Epithelial cell of prostate (primary cell): ENCODE measurements at places on chromosomes 7 and 10.

- no peak for DNase-seq
Measured at GRCh38 chr10:91022390-91022789, 101.5 kb upstream of the ANKRD1 start.

DNA sequence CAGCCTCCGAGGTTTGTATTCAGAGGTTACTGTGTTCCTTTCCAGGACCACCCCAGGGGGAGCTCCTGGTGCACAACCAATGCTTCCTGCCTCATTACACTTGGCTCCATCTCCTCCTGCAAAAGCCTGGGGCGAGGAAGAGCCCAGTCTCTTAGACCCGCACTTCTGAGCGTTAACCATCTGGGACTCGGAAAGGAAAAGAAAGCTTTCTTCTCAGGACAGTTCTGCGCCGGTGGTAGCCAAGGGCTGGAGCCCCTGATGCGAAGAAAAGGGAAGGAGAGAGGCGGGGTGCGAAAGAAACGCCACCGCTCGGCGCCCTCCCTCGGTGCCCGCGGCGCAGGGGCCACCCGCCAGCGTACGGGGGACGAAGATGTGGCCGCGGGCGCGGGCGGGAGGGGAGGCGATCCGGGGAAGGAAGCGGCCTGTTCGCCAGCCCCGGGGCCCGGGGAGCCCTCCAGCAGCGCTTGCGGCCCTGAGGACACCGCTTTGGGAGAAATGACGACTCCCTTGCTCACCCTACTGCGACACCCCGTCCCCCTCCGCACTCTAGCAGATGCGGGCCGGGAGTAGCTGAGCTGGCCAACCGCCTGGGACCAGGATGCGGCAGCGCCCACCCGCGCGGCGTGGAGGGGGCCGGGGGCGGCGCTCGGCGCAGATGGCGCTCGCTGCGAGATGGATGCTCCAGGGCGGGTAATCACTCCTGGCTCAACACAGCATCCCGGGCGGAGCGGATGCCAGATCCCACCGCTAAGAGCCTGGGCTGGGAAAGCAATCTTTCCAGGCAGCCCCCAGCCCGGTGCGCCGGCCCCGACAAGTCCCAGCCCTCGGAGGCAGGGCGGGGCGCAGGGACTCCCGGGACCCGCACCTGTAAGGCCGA lies 1.3 kb downstream of the NRCAM start:
- DNase-seq, result no peak

GRCh38 chr7:19463581-19463980 lies 245.3 kb downstream of the POLR1F start:
- no peak for DNase-seq

GRCh38 chr10:103504181-103504783 lies 10.8 kb downstream of the NEURL1 start:
- DNase-seq, result no peak

GRCh38 chr7:149171892-149172533 lies 23.3 kb upstream of the ZNF282 start:
- peak; percentile 72 for DNase-seq

- DNase-seq, result no peak
Measured at GRCh38 chr7:15795393-15795792, 108.9 kb upstream of the MEOX2 start.

GRCh38 chr10:128064970-128065580 lies 61.1 kb downstream of the MKI67 start:
- DNase-seq, result no peak

DNA sequence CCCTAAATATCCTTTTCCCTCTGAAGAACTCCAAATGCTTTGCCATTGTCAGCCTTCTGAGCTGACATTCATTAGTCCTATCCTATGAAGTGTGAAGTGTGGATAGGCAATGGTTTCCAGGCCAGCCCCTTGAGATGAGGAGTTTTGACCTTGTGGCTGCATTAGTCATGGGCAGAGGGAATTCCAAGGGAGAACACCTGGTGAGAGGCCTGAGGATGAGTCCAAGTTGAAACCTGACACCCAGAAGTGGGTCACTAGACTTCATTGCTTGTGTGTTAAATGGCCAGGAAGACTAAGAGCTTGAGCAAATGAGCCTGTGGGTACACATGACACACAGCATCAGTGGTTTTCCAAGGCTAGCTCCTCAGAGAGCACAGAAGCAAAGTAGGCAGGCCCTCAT lies 260.8 kb downstream of the SKAP2 start:
- DNase-seq, result peak; percentile 39

GRCh38 chr7:40595832-40596231 lies 461.0 kb downstream of the SUGCT start:
- no peak for DNase-seq

- no peak for DNase-seq
Measured at GRCh38 chr7:156376317-156376716, 264.3 kb upstream of the RNF32 start.

DNA sequence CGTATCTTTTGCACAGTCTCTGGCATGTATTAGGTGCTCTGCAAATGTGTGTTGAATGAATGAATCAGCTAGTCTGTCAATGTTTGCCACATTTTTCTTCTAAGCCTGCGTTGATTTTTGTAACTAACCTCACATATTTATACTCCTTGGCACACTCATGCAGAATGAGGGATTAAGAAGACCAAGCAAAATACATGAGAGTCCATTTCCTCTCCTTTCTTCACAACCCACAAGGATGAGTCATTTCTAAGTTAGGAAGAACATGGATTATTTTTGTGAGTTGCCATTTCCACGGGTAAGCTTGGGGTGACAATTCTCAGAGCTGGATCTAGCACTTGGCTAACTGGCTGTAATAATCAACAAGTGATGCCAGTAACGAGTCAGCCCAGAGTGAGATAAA lies 158.8 kb downstream of the TWIST1 start:
- no peak for DNase-seq

DNA sequence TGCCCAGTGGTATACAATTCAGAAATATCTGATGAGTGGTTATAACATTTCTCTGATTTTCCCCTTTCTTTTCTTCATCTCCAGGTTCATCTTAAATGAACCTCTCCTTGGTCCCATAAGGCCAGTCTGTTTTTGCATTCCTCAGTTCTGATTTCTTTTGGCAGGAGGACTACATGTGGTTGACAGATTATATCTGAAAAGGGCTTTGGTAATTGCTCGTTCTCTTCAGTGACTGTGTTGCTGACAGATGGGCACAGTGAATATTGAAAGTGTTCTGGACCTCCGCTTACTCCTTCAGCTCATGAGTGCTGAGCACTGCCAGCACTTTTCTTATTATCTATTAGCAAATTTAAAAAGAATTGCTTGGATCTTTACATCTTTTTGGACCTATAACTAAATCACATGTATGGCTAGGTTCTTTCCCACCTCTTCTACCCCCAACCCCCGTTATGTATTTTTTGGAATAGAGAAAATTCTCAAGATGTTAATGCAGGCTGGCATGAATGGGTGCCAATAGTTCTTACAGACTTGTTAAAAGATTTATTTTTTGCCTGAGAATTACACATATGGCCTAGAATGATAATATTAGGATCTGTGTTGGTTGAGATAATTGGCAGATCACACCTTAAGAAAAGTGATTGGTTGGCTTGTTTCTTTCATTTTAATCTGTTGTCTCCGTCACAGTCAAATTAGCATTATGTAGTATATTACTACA lies 323.0 kb downstream of the EXOC4 start:
- no peak for DNase-seq

GRCh38 chr7:49791088-49791741 lies 17.8 kb downstream of the VWC2 start:
- no peak for DNase-seq

- no peak for DNase-seq
Measured at GRCh38 chr10:3494131-3494837, 290.7 kb downstream of the KLF6 start.

GRCh38 chr7:124765401-124766352 lies at the start of gene GPR37:
Gene GPR37, minus strand, starts transcription at chr7:124765792. Its CDS starts 816 bp downstream, at chr7:124764976.
- DNase-seq, result peak; percentile 55

DNA sequence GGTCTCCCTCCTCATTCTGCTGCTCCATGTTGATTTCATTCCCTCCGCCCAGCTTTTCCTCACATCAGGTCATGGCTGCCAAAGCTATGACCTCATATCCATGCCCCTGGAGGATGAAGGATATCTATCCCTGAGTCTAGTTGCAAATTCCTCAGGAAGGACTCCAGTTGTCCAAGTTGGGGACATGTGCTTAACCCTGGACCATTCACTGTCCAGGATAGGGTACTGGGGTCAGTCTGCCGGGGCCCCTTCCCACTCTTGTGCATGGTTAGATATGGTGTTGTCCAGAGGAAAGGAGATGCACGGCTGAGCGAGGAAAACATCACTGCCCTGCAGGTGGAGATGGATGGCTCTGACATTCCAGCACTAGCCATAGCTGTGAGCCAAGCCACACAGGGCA lies 51.9 kb upstream of the COMTD1 start:
- DNase-seq, result no peak

DNA sequence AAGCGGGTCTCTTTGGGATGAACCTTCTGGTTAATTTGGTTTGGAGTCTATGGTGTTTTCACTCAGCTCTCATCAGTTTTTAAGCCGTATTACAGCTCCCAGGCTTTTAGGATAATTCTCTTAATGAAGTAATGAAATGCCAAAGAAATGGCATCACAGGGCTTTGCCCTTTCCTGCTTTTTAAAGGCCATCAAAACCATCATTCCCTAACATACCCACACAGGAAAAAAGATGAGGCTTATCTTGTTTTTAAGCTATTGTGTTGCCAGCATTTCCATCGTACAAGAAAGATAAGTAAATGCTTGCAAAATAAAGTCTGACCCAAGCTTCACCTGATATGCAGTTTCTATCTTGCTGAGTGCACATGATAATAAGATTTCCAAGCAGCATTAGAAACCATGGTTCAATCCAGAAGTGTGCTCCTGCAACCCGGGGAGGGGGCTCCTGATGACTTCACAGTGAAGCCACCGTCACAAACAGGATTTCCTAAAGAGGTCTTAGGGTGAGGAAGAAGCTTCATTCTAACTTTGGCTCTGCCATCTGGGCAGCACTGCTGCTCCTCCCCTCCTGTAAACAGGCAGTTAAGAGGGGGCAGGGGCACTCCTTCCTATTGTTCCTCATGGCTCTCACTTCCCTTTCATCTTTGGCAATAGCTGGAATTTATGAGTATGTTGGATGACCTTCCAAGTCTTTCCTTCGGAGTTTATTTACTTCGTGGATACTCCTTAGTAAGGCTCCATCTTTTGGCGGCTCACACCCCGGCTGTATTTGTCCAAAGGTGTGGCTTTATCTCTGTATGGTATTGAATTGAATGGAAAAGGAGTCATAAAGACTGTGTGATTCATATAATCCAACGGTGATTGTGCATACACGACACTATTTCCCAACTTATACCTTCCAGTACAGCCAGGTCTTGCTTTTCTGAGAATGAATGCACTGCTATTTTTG lies 55.2 kb upstream of the FAM133B start:
- no peak for DNase-seq

GRCh38 chr7:3412871-3413270 lies 111.8 kb downstream of the SDK1 start:
- no peak for DNase-seq

DNA sequence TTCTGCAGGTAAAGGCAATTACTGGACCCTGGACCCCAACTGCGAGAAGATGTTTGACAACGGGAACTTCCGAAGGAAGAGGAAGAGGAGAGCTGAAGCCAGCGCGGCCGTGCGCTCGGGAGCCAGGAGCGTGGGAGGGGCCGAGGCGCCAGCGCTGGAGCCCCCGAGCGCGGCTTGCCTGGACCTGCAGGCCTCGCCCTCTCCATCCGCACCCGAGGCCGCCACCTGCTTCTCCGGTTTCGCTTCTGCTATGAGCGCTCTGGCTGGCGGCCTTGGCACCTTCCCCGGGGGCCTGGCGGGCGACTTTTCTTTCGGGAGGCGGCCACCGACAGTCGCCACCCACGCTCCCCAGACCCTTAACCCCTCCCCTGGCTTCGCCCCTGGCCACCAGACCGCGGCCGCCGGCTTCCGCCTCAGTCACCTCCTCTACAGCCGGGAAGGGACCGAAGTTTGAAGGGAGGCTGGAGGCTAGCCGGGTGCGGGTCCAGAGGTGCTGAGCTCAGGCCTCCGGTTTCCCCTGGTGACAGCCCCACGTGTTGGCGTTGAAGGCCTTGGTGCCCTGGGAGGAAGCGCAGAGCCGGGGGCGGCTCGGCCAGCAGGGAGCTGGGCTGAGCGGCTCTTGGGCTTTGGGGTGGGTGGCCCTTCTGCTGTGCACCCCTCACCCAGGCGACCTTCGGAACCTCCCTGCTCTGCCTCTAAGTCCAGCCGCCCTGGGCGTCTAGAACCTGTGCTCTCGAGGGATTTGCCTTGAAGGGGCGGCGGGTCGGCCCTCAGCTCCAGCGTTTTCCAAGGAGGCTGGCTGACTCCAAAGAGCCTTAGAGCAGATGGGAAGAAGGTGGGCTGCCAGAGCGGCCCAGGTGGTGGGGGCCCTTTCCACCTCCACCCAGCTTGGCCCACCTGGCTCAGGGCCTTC lies 1.8 kb downstream of the FOXI2 start:
- DNase-seq, result no peak

DNA sequence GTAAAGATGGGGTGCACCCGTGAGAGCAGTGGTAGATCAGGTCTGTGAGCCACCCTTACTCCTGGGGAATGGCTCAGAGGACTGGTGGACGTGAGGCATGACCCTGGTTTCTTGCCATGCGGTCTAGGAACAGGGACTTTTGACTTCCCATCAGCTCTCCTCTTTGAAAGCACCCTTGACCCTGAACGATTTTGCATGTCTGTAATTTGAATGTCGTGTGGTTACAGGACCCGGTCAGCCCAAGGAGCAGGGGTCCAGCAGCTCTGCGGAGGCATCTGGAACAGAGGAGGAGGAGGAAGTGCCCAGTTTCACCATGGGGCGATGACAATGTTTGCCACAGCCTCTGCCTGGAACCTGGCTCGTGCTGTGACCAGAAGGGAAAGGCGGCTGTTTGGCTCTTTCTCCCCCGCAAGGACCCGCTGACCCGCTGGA lies 8.6 kb upstream of the ORAI2 start:
- no peak for DNase-seq

GRCh38 chr10:24912215-24912614 lies 40.2 kb downstream of the PRTFDC1 start:
- peak; percentile 41 for DNase-seq

DNA sequence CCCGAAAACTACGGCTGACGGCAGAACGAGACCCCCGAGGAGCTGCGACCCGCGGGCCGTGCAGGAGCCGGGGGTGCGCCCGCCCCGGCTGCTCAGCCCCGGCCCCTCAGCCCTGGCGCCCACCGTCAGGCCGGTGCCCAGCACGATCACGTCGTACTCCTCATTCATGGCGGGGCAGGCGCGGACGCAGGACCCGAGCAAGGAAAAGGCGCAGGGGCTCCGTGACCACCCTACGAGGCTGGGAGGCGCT lies 218 bp downstream of the GDI2 start:
- no peak for DNase-seq

- DNase-seq, result no peak
Measured at GRCh38 chr7:102978284-102978683, 65.5 kb downstream of the LRRC17 start.

DNA sequence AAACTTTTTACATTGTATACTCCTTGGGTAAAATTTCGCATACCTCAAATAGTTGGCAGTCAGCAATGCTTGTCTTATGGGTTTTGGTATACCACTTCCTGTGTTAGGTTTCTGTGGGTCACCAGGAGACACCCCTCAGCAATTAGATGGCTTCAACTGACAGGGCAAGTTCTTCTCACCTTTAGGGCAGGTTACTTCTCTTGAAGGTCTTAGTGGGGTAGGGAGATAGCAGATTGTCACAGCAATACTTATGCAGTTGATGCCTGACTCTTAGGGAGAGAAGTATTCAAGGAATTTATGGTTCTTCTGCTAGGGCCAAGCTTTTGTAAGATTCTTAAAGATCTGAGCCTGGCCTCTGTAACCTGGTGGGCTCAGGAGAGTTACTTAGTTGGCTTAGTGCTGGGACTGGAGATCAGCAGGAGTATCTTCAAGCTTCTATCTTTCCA lies 42.9 kb downstream of the MKLN1 start:
- DNase-seq, result no peak
